ENCODE measurements at places on chromosomes 16 and 17.
A peak's percentile ranks its signal among the peaks of the same experiment; 100 is the strongest.

GRCh38 chr17:55086635-55087058 is 118.1 kb downstream of the STXBP4 start:
- DNase-seq, result no peak

- no peak for DNase-seq
Observed at GRCh38 chr16:22848451-22848850, 34.5 kb downstream of the HS3ST2 start.

DNA sequence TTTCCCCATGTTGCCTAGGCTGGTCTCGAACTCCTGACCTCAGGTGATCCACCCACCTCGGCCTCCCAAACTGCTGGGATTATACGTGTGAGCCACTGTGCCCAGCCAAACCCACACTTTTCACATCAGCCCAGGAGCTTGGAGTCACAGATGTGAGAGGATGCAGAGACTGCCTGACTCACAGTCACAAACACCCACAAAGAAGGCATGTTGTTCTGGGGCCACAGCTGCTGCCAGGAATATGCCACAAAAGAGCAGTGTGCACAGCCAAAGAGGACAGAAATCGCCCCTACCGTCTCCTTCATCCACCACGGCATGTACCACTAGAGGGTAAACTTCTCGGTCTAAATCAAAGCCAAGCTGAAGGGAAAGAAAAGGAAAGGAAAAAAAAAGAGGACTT is 25.1 kb upstream of the FOXJ1 start:
- peak; percentile 31 for DNase-seq

- no peak for DNase-seq
Observed at GRCh38 chr17:74892013-74892841, 1.2 kb downstream of the FADS6 start.

- DNase-seq, result peak; percentile 73
Observed at GRCh38 chr16:983044-984030, 1.8 kb downstream of the SOX8 start.

- DNase-seq, result no peak
Observed at GRCh38 chr16:5509794-5510193, 412.2 kb upstream of the EEF2KMT start.

GRCh38 chr16:70801611-70802010 is 653 bp upstream of the VAC14 start:
- no peak for DNase-seq

DNA sequence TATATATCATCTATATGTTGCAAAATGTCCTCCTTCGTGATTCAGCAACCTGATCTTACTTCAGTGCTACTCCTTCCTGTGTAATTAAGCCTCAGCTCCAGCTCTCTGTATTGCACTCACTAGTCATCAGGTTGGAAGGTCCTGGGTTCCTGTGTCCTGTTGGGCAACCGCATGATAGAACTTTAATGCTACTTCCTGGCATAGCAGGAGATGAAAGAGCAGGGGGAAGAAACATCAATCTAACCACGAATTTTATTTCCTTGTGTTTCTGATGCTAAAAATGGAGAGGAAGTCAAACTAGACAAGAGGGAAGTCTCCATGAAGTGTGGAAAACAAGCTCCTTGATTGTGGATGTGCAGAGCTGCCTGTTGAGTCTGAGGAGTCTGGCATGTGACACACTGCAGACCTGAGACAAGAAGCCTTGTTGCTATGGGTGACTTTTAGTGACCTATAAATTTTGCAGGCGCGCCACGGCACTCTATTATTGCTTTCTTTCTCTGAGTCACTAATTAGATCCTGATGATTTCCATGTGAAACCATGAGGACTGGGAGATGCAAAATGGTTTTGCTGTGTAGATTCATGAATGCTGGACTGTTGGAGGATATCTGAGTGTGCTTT is 25.6 kb downstream of the IGSF6 start:
- DNase-seq, result no peak

DNA sequence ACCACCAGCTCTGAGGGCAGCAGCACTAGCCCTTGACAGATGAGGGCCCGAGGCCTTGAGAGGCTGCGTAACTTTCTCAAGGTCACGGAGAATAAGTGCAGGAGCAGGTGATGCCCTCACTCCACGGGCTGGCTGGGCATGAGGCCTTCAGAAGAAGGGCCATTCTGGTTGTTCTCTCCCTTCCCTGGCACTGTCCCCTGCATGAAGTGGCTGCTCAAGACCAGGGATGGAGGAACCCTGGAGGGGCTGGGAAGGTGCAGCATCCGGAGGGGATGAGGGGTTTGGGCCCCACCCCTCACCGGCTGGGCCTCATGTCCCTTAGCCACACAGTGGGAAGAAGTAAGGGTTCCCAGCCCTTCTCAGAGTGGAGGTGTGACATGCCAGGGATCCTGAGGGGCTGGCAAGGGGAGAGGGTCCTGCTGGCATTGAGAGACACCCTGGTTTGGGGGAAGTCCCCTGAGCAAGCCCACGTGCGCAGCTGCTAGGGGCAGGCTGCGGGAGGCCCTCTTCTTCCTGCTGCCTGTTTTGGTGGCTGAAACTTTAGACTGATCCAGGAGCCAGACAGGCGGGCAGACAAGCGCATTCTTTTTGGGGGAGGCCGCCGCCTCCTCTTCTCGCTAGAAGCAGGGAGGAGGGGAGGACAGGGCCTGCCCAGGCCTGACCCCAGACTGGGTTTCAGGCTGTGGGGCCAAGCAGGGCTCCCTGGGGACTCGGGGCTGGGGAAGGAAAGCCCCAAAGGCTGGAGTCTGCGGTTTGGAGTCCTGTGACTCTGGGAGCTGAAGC is 74.0 kb downstream of the N4BP1 start:
- no peak for DNase-seq

DNA sequence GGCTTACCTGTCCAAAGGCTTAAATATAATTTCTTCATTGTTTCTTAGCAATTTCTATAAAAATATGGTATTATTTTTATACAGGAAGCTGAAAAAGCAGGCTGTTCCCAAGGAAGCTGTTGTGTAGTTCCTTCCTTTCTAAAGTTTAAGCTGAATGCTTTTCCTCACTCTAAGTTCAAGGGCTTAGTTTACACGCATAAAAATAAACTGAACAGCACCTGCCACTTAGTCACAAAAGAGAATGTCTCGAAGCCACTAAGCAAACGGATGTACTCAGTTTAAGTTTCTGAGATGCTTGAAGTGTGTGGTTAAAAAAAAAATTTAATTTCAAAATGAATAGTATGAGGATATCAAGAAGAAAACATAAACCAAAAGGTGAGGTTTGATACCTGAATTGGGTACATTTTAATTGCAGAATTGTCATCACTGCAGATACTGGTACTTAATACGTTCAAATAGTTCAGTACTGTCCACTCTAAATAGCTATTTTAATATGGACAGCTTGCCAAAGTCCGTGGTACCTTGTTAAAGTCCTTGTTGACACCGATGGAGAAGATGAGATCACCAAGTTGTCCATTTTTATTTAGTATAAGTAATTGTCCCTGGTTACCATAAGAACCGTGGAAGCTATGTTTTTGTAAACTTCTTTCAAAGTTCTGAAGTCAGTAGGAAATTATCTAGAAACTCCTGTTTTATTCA is 38.1 kb downstream of the MRTFB start:
- no peak for DNase-seq

GRCh38 chr17:75808905-75809621 is 24.5 kb downstream of the UNK start:
- DNase-seq, result no peak

DNA sequence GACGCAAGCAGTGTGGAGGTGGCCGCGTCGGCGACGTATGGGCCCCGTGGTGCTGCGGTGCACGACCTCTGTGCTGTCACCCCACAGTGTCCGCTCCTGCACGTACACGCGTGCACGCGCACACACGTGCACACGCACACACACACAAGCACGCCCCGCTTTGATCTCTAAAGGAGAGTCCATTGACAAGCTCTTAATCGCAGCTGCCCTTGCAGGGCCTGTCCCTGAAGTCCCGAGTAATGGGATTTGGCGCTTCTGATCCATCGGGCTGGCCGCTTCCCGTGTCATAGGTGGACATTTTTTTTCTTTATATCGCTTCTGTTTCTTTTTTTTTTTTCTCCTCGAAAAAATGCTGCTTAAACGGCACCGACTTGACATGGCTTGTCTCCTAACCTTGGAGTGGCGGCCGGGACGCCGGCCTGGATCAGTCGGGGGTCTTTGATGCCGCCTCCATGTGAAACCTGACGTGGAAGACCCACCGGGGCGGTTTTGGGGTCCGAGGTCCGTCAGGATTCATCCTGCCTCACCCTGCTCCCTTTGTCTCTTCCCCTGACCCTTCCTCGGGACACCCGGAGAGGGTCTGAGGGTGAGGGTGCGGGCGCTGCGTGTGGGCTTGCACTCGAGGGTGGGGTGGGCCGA is 8.3 kb upstream of the AXIN1 start:
- DNase-seq, result no peak

GRCh38 chr17:5234645-5235576 is at the start of gene SCIMP:
SCIMP (minus strand) TSS chr17:5234860; CDS start chr17:5234755, 105 bp downstream.
- DNase-seq, result no peak

- no peak for DNase-seq
Observed at GRCh38 chr16:88455610-88456355, 2.7 kb downstream of the ZFPM1 start.

DNA sequence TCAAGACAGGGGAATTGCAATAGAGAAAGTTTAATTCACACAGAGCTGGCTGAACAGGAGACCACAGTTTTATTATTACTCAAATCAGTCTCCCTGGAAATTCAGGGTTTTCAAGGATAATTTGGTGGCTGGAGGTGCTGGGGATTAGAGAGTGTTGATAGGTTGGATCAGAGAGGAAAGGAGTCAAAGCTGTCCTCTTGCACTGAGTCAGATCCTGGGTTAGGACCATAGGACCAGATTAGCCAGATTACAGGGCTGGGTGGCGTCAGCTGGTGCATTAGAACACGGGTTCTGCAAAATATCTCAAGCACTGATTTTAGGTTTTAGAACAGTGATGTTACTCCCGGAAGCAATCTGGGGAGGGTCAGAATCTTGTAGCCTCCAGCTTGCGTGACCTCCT is 1.8 kb upstream of the NSMCE1 start:
- DNase-seq, result no peak

DNA sequence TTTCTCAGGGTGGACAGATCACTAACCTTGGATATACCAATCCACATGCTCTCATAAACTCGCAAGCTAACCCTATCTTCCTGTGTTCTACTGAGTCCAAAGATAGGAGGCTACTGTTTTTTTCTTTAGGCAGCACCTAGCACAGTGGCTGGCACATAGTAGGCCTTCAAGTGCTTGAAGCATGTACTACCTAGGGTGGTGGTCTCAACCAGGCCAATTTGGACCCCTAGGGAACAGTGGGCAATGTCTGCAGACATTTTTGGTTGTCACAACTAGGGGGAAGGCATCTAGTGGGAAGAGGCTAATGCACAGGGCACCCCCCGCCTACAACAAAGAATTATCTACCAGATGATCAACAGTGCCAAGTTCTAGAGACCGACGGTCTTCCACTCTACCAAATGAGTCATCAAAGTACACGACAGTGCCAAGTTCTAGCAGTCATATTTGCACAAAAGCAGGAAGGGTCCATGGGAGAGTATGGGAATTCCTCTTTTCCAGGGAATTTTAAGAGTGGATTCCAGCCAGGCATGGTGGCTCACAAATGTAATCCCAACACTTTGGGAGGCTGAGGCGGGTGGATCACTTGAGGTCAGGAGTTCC is 390.3 kb downstream of the SLC39A11 start:
- DNase-seq, result no peak

GRCh38 chr16:47013910-47014309 is 40.4 kb upstream of the DNAJA2 start:
- no peak for DNase-seq

- DNase-seq, result no peak
Observed at GRCh38 chr17:56985371-56986162, 7.6 kb downstream of the SCPEP1 start.

DNA sequence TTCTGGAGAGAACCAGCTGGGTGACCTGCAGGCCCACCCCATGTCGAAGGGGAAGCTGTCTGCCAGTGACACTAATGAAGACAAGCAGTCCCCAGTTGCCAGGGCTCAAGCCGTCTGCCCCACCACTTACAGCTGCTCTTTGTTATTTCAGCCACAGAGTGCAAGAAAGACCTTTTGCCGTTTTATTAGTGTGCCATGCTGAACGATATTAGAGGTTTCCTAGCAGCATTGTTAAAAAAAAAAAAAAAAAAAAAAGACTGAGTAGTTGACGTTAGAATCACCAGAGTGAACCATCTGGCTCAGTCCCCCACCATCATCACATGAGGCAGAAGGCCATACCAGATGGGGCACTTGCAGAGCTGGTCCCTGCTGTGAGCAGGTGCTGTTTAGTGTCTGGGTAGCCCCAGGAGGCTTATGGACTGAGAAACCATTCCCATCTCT is 26.5 kb upstream of the SLC39A11 start:
- no peak for DNase-seq

DNA sequence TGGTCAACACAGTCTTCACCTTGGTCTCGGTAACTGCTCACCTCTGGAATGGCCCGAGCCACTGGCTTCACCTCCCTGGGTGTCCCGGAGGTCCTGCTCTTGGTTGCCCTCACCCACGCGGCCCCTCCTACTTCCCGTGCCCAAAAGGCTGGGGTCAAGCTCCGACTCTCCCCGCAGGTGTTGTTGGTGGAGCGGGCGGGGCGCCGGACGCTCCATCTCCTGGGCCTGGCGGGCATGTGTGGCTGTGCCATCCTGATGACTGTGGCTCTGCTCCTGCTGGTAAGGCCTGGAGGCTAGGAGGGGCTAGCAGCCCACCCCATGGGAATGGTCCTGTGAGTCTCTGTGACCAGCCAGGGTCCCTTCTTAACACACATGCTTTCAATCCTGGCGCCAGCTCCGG is 3.4 kb downstream of the SLC2A4 start:
- DNase-seq, result no peak

DNA sequence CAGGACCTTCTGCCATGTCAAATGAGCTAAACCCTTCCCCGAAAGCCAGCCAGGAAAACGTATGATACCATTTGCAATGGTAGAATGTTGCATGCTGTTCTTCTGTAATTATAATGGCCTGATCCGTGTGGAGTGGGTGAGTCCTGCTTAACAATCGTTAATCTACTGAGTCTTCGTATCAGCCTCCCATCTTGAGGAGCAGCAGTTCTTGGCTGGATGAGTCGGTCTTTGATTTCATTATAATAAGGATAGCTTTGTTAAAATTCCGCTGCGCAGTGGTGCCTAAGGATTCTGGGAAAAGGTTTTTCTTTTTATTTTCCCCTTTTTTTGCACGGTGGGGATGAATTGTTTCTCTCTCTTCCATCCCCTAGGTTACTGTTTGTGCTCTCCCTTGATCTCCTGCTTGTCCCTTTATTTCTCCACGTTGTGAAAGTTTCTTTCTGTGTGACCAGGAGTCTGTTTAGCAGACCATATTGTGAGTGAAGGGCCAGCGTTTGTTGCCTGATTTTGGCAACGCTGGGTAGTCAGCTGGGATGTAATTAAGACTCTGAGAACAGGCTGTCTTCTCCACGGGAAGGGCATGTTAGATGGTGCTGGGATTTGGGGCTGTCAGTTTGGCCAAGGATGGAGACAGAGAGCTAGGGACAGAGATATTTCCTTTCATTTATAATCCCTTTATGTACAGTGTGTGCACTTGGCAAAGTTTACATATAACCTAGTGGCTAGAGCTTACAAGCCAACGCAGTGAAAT is 263.0 kb downstream of the FTO start:
- DNase-seq, result no peak

- DNase-seq, result peak; percentile 35
Observed at GRCh38 chr17:76266244-76266938, 1.2 kb downstream of the UBALD2 start.

GRCh38 chr16:69709456-69710084 is 16.8 kb downstream of the NQO1 start:
- DNase-seq, result no peak
